ENCODE measurements at places on chromosomes 11 and 22.

- DNase-seq: no peak
Measured at GRCh38 chr22:23774114-23774921, 1.7 kb downstream of the MMP11 start.

- no peak for DNase-seq
Measured at GRCh38 chr22:38292694-38293093, 19.9 kb upstream of the TMEM184B start.

GRCh38 chr11:7606496-7606895 is 66.8 kb downstream of the CYB5R2 start:
- no peak for DNase-seq

DNA sequence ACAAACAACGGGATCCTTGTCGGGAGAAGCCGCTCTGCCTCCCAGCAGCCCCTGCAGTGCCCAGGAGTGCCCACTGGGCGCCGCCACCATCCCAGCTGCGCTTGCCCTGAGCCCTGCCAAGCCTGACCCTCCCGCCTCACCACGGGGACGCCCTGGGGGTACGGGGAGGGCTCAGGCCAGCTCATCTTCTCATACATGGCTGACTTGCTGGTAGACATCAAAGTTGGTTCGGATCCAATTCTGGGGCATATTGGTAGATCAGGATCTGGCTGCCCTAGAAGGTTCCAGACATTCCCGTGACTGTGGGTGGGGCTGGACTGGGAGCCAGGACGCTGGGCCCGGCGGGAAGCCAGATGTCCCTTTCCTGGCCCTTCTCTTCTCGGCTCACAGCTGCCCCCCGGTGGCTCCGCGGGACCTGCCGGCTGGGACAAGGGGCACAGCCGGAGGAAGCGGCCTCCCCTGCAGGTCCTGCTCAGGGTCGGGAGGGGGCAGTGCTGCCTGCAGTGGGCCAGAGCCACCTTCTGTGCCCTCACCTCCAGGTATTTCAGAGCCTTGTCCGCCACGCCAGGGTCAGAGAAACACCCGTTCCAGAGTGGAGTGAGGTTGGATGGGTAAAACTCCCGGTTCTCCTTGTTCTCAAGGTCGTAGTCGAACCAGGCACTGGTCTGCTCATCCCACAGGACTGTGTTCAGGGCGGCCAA is 10.6 kb upstream of the TREH start:
- DNase-seq: peak; percentile 87

- no peak for DNase-seq
Measured at GRCh38 chr11:43758927-43759326, 78.4 kb downstream of the HSD17B12 start.

DNA sequence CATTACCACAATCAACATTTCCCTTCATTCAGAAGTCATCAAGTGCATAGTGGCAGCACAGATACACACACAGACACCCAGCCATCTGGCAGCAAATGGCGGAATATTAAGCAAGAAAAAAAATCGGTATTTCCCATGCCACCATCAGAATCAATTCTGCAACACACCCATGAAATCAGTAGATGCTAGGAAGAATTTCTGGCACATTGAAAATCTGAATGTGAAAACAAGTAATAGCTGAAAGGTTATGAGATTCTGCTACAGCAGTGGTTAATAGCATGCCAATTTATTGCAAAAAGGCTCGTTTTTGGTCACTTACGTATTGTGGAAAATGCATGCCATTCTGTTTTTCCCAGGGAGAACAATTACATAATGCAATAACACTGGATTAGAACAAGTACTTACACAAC is 91.1 kb downstream of the PICALM start:
- DNase-seq: no peak

DNA sequence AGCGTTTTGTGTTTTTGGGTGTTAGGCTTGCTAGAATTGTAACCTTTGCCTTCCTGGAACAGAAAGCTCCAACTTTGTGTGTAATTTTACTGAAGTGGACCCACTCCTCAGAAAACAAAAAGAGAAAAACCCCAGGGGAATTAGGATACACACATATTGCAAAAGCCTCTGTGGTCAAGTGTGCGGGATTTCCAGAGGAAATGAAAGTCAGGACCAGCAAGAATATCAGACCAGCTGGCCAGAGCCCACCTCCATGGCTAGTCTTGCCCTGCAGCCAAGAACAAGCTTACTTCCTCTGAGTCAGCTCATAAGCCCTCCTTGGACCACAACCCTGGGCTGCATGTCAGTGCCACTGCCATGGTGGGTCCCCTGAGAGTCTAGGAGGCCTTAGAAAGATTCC is 37.0 kb upstream of the FTH1 start:
- no peak for DNase-seq

DNA sequence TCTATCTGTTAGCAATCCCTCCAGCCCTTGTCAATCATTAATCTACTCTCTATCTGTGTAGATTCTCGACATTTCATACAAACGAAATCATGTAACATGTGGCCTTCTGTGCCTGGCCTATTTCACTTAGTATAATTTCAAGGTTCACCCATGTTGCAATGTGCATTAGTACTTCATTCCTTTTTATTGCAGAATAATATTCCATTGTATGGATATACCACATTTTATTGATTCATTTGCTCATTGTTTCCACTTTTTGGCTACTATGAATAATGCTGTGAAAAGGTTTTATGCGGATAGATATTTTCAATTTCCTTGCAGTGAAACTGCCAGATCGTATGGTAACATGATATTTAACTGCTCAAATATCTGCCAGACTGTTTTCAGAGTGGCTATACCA is 100.1 kb downstream of the MIAT start:
- no peak for DNase-seq

GRCh38 chr11:129391360-129391759 is 15.7 kb downstream of the BARX2 start:
- DNase-seq: no peak

DNA sequence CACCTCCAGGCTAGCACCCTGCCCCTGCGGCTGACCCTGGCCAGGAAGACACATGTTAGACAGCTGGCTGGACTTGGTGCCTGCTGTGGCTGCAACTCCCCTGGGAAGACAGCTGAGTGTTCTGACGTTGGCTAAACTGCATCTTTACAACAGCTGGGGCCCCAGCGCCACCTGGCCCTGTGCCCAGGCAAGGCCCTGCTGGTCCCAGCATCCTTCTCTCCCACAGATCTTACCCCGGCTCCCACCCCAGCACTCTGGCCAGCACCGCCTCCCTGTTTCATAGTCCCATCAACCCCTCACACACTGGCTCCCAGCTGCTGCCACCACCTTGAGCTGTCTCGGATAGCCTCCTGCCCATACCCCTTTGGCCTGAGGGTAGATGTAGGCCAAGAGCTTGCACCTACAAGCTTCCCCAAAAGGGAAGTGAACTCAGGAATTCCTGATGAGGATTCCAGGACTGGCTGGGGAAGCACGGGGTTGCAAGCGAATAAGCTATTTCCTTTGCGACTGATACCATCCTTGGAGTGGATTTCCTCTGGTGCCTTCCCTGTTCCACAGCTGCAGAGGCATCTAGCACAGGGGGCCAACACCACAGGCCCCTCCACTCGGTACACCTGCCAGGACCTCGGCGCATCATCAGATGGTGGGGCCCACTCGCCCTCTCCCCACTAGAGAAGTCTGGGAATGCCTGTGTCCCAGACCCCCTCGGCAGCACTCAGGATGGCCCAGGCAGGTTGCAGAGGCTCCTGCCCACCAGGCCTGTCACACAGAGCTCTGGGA is 28.5 kb downstream of the RSPH14 start:
- no peak for DNase-seq

GRCh38 chr11:30387891-30388861 is 65.3 kb downstream of the ARL14EP start:
- no peak for DNase-seq

- DNase-seq: no peak
Measured at GRCh38 chr22:35663371-35663770, 15.1 kb downstream of the APOL6 start.

- no peak for DNase-seq
Measured at GRCh38 chr11:116422956-116423600, 349.7 kb downstream of the BUD13 start.

- peak; percentile 44 for DNase-seq
Measured at GRCh38 chr11:86292912-86293616, 9.0 kb upstream of the HIKESHI start.

DNA sequence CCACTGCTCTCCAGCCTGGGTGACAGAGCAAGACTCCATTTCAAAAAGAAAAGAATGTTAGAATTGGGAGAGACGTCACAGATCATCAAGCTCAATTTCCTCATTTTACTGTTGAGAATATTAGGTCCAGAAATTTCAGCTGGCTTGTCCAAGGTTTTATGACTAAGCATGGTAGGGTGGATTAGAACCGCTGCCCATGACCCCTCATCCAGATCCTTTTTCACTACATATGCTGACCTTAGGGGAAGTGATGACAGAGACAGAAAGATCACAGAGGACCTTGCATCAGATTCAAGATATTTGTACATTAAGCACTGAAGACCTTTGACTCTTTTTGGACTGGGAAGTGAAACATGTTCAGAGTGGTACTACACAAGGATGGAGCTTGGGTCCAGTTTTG is 134.5 kb downstream of the ADAMTS15 start:
- no peak for DNase-seq

GRCh38 chr11:123173040-123173855 is 21.8 kb downstream of the CLMP start:
- no peak for DNase-seq

DNA sequence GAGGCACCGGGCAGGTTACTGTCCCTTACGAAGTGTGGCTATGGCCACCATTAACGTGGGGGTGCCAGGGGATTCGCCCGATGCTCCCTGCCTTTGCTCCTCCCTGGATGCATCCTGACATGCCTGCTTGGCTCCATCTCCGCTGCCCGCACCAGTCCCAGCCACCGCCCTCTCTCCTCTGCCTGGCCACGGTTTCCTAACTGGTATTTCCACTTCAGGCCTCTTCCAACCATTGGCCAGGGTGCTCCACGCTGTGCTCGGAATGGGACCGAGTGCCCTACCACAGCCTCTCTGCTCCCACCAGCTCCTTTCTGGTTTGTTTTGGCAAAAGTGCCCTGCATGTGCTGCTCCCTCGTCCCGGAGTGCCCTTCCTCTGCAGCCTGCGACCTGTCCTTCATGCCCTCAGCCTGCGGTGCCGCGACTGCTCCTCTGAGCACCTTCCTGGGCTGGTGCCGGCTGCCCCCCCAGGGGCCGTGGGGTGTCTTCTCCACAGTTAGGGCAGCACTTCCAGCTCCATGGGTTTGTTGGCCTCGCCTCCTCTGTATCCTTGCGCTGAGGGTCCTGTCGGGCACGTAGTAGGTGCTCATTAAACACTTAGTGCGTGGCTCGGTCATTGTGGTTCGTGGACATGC is 12.6 kb upstream of the GRAMD4 start:
- no peak for DNase-seq

- DNase-seq: no peak
Measured at GRCh38 chr11:101975734-101976133, 59.4 kb upstream of the ANGPTL5 start.

DNA sequence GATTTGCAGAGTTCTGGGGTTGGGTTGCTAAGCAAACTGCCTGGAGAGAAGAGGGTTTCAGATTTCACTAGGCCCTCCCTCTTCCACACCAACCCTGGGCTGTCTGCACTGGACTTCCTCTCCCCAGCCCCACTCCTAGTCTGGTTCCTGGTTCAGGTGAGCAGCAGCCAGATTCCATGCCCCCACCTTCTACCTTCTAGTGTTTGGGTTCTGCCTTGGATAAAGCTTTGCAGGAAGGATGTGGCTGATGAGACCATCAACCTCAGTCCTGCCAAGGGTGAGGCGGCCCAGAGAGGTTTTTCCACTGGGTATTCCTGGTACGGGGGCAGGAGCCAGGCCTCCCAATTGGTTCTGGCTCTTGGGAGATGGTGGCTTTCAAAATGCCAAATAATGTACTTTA is 68.3 kb downstream of the BCR start:
- DNase-seq: no peak

DNA sequence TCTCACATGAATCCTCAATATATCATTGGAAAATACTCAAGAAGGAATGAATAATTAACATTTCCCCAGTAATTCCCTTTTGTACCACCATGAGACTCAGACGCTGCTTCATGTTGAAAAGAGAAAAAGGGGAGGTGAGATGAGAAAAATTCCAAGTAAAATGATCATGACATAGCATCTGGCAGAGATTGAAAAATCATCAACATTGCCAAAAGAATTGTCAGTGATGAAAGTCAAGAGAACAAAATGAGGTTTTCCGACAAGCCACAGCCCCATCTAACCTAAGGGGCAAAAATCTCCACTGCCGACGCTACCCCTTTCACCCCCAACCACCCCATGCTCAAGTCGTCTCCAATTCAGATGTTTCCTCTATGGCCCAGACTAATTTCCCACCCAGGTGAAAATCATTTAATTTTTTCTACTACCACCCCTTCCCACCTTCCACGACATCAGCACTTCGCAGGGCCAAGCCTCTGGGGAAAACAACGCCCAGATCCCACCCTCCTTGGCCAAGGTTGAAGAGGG is 1.2 kb downstream of the RAB6A start:
- no peak for DNase-seq

- DNase-seq: no peak
Measured at GRCh38 chr11:130675371-130675821, 227.0 kb downstream of the ADAMTS15 start.

DNA sequence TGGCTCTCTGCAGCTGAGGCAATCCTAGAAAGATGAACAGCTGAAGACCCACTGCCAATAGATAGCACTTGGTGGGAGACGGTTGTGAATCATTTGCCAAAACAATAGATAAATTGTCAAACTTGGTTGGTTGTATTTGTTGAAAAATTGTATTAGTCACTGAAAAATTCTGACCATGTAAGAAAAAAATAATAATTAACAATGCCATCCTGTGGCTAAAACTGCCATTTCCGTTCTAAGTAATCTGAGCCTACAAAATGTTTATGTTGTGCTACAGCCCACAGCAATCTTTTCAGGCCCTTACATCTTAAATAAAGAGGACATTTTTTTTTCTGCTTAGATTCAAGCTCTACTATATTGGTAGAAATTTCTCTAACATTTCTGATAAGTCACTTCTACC is 103.2 kb upstream of the ANO3 start:
- no peak for DNase-seq

- DNase-seq: peak; percentile 72
Measured at GRCh38 chr11:36376888-36377758, 81.0 kb downstream of the PRR5L start.

DNA sequence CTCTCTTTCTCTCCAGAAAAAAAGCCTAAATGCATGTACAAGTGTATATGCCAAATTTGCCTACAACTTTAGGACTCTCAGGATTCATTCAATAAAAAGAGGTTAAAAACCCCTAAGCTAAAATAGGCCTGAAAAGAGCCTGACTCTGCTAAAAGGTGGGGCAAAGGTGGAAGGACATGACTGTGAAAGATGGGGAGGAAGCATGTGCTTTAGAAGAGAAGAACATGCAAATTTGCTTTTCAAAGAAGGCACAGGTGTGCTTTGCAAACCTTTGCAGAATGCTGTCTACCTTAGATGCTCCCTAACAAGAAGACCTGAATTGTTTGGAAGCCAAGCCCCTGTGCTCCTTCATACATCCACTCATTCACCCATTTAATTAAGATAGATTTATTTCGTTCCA is 87.4 kb downstream of the GRIA4 start:
- no peak for DNase-seq
